ENCODE measurements at places on chromosomes 5 and 9.
A peak's percentile ranks its signal among the peaks of the same experiment; 100 is the strongest.

- DNase-seq: no peak
These were observed 2.0 kb downstream of the CNOT6 start for GRCh38 chr5:180495991-180496741.

GRCh38 chr9:69121155-69122081 lies 52.7 kb upstream of the TJP2 start:
- DNase-seq: peak; percentile 12

DNA sequence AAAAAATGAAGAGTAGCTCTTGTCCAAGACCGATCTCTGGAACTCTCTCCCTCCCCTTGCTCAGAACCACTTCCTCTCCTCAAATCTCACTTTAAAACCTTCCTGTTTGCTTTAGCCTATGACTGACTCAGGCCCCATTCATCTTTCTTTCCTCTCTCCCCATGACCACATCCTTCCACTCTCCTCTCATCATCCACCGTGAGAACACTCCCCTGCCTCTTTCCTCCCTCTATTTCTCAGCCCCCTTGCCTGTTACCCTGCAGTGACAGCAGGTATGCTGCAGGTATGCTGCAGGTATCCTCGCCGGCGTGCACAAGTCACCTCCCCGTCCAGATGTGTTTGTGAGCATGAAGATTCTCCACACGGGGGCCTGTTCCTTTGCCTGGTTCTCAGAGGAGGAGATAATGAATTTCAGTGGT lies 505.3 kb downstream of the CCDC171 start:
- DNase-seq: no peak

DNA sequence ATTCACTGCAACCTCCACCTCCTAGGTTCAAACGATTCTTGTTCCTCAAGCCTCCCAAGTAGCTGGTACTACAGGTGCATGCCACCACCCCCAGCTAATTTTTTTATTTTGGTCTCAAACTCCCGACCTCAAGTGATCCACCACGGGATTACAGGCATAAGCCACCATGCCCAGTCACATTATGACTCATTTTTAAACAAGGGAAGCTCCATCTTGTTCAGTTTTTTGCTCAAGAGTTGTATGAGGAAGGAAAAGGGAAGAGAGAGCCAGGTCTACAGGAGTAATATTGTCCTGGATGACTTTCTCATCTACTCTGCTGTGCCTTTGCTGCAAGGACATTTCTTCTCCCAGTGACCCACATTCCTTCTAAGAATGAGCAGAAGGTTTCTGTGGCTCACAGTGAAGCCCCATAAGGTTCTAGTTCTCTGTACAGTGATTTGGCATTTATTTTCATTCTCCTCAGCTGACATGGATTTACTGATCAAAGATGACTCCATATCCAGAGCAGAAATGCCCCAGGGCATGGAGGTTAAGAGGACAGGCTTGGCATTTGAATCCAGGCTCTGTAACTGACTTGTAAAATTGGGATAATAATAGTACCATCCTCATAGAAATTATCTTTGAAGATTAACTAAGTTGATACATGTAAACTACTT lies 153.5 kb downstream of the CDH6 start:
- DNase-seq: no peak

DNA sequence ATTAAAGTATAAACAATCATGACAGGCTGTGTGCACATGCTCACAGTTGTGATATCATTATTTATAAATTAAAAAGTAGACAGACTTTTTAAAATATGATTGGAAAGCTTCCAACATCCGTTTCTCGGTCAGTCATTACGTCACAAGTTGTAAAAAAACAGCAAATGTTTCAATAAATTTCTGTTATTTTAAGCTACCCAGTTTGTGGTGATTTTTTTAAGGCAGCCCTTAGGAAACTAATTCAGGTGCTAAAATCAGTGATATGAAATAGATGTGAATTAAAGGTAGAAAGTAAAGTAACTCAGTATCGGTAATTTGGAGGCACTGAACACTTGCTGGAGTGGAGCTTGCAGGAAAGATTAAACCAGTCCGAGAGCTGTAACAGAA lies 1.2 kb downstream of the CCNH start:
- DNase-seq: no peak

- DNase-seq: no peak
These were observed 388.9 kb downstream of the SEMA5A start for GRCh38 chr5:9157020-9157419.

DNA sequence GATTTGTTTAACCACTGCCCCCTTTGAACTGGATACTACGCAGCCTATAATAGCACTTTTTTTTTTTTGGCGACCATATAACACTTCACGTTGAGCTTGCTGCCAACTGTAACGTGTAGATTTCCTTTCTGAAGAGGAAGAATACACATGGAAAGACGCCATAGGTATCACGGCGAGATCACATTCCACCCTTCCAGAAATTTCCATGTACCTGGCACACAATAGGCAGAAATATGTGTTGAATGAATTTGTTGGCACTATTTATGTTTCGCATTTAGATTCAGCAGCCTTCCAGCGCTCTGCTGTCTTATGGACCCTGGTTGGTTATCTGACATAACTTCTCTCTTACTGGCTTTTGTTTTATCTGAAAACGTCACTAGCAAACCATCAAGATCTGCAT lies 250.3 kb downstream of the SLIT3 start:
- DNase-seq: no peak

GRCh38 chr5:87103616-87104287 lies 163.9 kb upstream of the RASA1 start:
- no peak for DNase-seq

- no peak for DNase-seq
These were observed 20.3 kb upstream of the TTC33 start for GRCh38 chr5:40775846-40776657.

DNA sequence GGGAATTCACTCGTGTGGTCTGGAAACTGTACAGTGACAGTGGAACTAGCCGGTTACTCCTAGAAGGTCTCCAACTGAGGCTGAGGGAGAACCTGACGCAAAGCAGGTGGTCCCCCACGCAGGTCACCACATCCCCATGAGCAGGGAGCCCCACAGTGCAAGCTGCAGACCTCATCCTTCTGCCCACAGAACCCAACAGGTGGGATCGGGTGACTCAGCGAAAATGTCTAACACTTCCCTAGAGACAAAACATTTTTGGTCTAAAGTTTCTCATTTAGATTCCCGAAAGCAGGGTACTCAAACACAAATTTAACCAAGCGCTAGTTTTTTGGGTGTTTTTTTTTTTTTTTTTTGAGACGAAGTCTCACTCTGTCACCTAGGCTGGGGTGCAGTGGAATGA lies 62.4 kb upstream of the RETREG1 start:
- no peak for DNase-seq
